ENCODE measurements at places on chromosomes 13 and 19. TPM values are rescaled to one million over a fixed set of nuclear protein-coding genes. Genes with fewer than 3 reads are reported as not detected.

The IL17D gene
- 0.20 TPM for total RNA-seq

The PEAK3 gene
- total RNA-seq: not detected

The PSG3 gene
- not detected for total RNA-seq

The TPTE2 gene
- total RNA-seq: not detected

The HAUS8 gene
- total RNA-seq: 48.8 TPM

The SULT2A1 gene
- not detected for total RNA-seq

DNA sequence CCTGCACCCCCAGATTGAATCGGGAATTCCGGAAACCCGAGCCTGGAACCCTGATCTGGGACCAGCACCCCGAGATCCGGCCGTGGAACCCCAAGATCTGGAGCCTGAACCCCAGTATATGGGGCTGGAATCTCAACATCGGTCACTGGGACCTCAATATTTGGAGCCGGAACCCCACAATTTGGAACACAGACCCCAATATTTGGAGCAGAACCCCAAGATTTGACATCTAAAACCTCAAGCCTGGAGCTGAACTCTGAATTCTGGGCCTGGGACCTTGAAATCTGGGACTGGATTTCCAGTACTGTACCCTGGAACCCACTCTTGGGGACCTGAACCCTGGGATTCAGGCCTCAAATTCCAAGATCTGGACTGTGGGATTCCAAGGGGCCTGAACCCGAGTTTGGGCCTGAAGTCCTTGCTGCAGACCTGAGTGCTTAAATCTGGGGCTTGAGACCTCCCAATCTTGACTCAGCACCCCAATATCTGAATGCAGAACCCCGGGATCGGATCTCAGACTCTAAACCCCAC is 629 bp downstream of the LRFN3 start:
- DNase-seq: no peak
- peak overlapping the region; percentile 53 for H3K4me3 ChIP-seq
- H3K36me3 ChIP-seq: peaks cover 4% of the 10 kb centered on the region
- H3K4me1 ChIP-seq: peaks cover 35% of the 10 kb centered on the region
- H3K27me3 ChIP-seq: no peaks in the 10 kb centered on the region

- H3K36me3 ChIP-seq: peaks cover 5% of the 10 kb centered on the region
- H3K4me1 ChIP-seq: peaks cover 10% of the 10 kb centered on the region
- H3K4me3 ChIP-seq: no peak overlapping the region
Measured at GRCh38 chr13:49214917-49215376, 5.2 kb upstream of the MLNR start.

DNA sequence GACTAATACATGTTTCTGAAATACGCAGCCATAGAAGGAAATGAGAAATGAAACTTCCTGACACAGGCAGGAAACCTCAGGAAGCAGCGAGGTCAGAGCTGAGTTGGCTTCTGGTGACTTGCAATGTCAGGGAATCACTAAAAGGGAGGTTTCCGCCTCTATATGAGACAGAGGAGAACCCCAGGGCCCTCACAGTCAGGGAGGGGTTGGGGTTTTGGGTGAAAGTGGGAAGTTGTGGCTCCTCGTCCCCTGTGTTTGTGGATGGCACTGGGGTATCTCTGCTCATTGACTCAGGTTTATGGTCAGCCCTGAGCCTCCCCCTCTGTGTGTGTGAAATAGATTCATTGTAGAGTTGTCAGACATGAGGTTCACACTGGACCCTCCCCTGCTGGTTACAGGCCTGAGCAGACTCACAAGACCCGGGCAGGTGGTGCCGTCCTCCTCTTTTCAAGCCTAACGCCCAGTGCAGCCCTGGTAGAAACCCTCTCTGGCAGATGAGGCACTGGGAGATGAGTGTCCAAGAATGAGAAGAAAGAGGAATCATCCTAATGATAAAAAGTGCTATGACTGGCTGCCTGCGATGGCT is 5.5 kb upstream of the LILRA6 start:
- DNase-seq: peak; percentile 77
- no peaks in the 10 kb centered on the region for H3K36me3 ChIP-seq
- no peaks in the 10 kb centered on the region for H3K27me3 ChIP-seq
- H3K27ac ChIP-seq: no peak overlapping the region
- H3K4me3 ChIP-seq: peak overlapping the region; percentile 14

- peaks cover 35% of the 10 kb centered on the region for H3K4me1 ChIP-seq
- peaks cover 11% of the 10 kb centered on the region for H3K36me3 ChIP-seq
- no peaks in the 10 kb centered on the region for H3K27me3 ChIP-seq
- H3K4me3 ChIP-seq: peak overlapping the region; percentile 91
Measured at GRCh38 chr19:12800466-12800770, 1.2 kb downstream of the PRDX2 start.

DNA sequence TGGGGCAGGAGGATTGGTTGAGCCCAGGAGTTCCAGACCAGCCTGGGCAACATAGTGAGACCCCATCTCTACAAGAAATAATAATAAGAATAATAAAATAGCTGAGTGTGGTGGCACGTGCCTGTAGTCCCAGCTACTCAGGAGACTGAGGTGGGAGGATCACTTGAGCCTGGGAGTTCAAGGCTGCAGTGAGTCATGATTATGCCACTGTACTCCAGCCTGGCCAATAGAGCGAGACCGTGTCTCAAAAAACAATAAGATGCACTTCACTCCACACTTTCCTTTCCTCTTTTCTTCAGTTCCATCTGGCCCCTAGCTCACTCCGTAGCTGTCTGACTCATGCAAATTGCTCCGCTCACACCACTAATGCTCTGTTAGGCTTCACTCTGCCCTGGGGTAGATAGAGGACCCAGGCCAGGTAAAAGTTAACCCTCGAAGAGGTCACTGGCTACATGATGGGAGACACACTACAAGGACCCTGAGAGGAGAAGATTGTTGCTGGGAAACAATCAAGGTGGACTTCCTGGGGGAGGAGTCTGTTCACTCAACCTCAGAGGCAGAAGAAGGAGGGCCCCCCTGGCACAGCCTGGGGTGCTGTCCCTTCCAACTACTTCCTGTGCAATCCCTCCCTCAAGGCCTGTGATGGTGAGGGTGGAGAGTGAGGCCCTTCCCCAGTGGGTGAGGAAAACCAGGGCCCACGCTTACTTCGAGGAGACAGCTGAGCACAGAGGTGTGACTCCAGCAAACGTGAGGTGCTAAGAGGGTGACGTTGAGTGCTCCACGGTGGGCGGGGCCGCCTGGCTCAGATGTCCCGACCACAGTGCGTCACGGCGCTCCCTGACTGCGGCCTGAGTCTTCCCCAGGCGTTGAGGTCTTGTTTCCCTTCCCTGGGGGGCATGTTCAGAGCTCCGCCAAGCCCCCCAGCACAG is 8.8 kb upstream of the TNFSF9 start:
- H3K4me3 ChIP-seq: no peak overlapping the region
- no peaks in the 10 kb centered on the region for H3K27me3 ChIP-seq
- peak; percentile 47 for DNase-seq
- H3K4me1 ChIP-seq: peaks cover 25% of the 10 kb centered on the region

- H3K36me3 ChIP-seq: peaks cover 24% of the 10 kb centered on the region
- H3K4me1 ChIP-seq: peaks cover 16% of the 10 kb centered on the region
- no peak for DNase-seq
Measured at GRCh38 chr19:50796634-50797428, 6.6 kb downstream of the ACP4 start.

- H3K4me3 ChIP-seq: no peak overlapping the region
- H3K27me3 ChIP-seq: no peaks in the 10 kb centered on the region
- H3K4me1 ChIP-seq: peaks cover 7% of the 10 kb centered on the region
Measured at GRCh38 chr13:27661017-27661416, 39.3 kb downstream of the POLR1D start.

GRCh38 chr19:31352782-31353651 is 3.8 kb upstream of the TSHZ3 start:
- peaks cover 2% of the 10 kb centered on the region for H3K36me3 ChIP-seq
- peaks cover 61% of the 10 kb centered on the region for H3K27me3 ChIP-seq
- H3K27ac ChIP-seq: no peak overlapping the region
- peaks cover 48% of the 10 kb centered on the region for H3K4me1 ChIP-seq

DNA sequence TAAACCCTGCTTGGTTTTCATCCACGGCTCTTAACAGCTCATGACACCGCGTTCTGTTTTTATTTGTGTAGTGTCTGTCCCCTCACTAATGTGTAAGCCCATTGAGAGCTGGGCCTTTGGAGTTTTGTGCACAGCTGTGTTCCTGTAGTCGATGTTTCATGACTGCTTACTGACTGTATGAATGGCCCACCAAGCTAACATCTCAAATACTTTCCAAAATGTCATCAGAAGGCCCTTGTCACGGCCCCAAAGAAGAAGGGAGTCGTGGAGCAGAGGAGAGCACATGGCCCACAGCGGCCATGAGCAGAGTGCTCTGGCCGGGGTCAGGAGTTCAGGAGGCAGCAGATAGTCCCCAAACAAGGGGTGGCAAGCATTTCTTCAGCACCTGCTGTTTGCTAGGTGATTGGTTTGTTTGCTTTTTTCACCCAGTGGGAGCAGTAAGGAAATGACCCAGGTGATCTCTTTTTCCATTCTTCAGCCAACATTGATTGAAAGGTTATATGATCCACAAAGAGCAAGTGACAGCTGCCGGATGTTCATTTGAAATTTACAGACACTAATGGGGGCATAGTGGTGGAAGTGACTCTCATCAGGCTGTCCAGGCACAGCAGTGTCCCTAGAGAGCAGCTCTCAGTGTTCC is 315.2 kb downstream of the ATP8A2 start:
- H3K36me3 ChIP-seq: no peaks in the 10 kb centered on the region
- H3K27me3 ChIP-seq: peaks cover 3% of the 10 kb centered on the region
- no peak overlapping the region for H3K4me3 ChIP-seq
- no peak overlapping the region for H3K27ac ChIP-seq
- no peak for DNase-seq

DNA sequence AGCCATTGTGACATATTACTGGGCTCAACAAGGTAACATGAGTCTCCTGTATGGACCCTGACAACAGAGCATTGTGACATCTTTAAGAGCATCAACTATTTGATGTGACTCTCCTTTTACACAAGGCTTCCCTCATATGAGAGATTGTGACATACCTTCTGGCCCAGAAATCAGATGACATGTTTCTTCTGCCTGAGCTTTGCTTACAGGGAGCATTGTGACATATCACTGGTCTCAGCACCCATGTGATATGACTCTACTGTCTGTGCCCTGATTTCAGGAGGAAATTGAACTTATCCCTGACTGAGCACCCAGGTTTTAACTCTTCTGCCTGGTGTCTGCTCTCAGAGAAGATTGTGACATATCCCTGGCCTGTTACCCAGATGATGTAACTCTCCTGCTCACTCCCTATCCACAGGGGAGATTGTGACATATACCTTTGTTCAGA is 15.9 kb upstream of the ZNF681 start:
- no peaks in the 10 kb centered on the region for H3K27me3 ChIP-seq
- peaks cover 32% of the 10 kb centered on the region for H3K4me1 ChIP-seq
- H3K4me3 ChIP-seq: no peak overlapping the region
- DNase-seq: no peak

DNA sequence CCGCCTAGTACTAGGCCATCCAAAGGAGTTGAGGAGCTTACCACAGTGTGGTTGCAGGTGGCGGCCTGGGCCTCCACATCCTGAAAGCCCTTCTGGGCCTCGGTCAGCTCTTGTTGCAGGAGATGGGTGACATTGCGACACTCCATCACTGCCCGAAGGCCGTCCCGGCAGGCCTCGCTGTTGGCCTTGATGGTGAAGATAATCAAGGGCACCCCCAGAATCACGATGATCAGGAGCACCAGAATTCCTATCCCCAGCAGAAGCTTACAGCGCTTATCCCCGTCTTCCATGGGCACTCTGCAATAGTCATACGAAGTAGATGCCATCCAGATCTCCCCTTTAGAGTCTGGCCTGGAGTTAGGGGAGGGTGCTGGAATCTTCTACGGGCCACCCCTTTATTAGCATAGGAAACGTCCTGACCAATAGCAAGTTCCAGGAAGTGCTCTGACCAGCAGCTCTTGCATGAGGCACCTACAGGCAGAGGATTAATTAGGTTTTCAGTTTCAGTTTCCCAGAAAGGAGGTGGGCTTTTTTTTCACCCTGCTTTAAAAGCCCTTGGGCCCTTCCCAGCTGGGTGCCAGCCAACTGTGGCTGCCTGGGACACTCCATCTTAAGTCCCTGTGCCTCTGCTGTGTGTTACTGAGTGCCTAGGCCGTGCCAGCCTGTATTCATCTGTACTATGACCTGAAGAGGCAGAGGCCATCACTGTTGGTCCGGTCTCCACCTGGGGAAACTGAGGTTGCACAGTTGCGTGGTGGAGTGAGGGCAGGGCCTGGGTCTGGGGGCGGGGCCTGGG is at the start of gene BST2:
BST2 (minus strand) TSS at position 381 of the 796 bp plus-strand sequence; CDS start at position 326, 55 bp downstream.
- H3K4me1 ChIP-seq: peaks cover 33% of the 10 kb centered on the region
- peaks cover 28% of the 10 kb centered on the region for H3K36me3 ChIP-seq
- DNase-seq: peak; percentile 69
- no peaks in the 10 kb centered on the region for H3K27me3 ChIP-seq
- H3K4me3 ChIP-seq: peak within 1 kb of the TSS; percentile 80
- H3K27ac ChIP-seq: peak within 1 kb of the TSS; percentile 94

DNA sequence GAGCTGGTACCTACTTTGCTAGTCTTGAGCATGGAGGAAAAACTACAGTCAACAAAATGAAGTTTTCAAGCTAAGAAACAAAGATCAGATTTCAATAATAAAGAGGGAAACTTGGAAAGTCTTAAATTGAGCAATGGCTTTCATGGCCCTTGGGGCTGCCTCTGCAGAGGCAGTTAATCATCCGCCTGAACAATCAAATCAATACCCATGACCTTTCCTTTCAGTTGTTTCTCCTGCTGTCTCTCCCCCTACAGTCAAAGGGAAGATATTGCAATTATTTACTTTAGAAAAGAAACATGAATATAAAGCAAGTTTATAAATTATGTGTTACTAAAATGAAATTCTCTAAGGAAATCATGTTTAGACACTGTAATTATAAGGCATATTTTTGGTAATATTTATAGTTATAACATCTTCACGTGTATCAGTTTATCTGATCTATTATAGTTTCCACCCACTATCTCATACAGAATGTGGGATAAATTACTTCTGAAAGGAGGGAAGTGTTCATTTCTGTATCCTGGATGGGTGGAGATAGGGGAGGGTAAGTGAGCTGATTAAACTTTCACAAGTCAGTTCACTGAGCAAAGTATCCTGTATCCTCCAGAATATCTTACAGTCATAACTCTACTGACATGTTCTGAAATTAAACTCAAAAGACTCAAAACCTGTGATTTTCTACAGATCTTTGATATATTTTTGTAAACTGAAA is 72.4 kb upstream of the TSC22D1 start:
- peaks cover 14% of the 10 kb centered on the region for H3K4me1 ChIP-seq
- H3K27me3 ChIP-seq: peaks cover 22% of the 10 kb centered on the region
- H3K4me3 ChIP-seq: no peak overlapping the region

Data from activated naive CD4-positive, alpha-beta T cell treated with anti-CD3 and anti-CD28 coated beads for 36 hours (primary cell).